Hepatocyte (in vitro differentiated cells): ENCODE measurements at places on chromosomes 11 and 22. TPM values are rescaled to one million over a fixed set of nuclear protein-coding genes. Genes with fewer than 3 reads are reported as not detected.

DNA sequence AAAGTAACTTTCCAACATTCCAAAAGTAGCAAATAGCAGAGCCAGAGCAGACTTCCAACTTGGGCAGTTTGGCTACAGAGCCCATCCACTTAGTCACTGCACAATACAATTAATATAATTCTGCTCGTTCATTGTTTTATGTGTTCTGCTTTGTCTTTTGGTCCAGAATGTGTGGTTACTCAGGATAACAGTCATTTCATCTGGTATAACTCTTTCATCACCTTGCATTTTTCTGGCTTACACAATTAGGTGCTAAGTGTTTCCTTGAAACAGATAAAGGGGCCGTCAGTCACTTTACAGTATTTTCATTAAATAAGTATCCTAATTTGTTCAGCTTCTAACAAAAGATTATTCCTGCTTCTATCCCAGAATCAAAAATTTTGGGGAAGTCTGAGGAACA lies 87.2 kb downstream of the LARGE2 start:
- no peaks in the 10 kb centered on the region for H3K4me1 ChIP-seq
- H3K36me3 ChIP-seq: no peaks in the 10 kb centered on the region

- no peaks in the 10 kb centered on the region for H3K27me3 ChIP-seq
- peaks cover 4% of the 10 kb centered on the region for H3K4me1 ChIP-seq
- H3K36me3 ChIP-seq: no peaks in the 10 kb centered on the region
- H3K27ac ChIP-seq: peak overlapping the region; percentile 49
- peak; percentile 65 for DNase-seq
Observed at GRCh38 chr11:120068114-120068573, 69.8 kb downstream of the TRIM29 start.

- H3K27me3 ChIP-seq: no peaks in the 10 kb centered on the region
- no peak overlapping the region for H3K4me3 ChIP-seq
Observed at GRCh38 chr11:76622493-76623094, 48.0 kb downstream of the LRRC32 start.

CD6 gene
- 0.03 and 0.08 TPM in 2 replicates for total RNA-seq

DNA sequence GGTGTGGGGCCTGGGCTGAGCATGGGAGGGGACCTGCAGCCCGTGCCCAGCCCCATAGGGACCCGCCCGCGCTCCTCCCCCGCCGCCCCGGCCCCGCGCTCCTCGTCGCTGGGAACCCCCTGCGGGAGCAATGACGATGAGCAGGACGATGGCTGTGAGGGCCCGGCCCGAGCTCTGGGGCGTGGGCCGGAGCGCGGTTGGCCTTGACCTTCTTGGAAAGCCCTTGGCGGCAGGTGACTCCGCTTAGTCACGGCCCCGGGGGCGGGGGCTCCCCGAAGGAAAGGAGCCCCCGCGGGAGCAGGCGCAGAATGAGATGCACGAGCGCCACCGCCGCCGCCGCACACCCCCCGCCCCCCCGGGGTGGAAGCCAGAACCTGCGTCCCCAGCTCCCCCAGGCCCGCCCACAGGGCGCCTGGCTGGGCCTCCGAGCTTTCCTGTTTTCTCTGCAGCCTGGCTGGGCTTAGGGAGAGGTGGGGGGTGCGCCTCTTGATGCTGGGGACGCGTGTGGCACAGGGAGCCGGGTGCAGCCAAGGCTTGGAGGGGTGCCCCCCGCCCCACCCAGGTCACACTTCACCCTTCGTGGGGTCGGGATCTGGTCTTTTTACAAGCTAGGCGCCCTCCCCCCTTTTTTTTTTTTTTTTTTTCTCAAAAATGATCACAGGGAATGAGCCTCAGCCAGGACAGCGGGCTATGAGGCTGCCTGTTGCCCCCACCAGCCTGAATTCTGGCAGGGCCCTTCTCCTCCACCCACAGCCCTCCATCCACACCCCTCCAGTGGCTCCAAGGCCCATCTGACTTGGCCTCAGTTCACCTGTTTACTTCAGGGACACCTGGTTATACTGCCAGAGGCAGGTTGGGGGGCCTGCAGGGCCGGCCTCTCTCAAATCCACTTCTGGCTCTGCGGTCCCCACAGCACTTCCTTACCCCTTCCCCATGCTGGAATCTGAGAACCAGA lies 17.9 kb downstream of the CRELD2 start:
- peak overlapping the region; percentile 73 for H3K27ac ChIP-seq
- no peaks in the 10 kb centered on the region for H3K27me3 ChIP-seq
- peak; percentile 96 for DNase-seq
- H3K4me1 ChIP-seq: peaks cover 22% of the 10 kb centered on the region
- no peak overlapping the region for H3K4me3 ChIP-seq
- H3K36me3 ChIP-seq: no peaks in the 10 kb centered on the region

DNA sequence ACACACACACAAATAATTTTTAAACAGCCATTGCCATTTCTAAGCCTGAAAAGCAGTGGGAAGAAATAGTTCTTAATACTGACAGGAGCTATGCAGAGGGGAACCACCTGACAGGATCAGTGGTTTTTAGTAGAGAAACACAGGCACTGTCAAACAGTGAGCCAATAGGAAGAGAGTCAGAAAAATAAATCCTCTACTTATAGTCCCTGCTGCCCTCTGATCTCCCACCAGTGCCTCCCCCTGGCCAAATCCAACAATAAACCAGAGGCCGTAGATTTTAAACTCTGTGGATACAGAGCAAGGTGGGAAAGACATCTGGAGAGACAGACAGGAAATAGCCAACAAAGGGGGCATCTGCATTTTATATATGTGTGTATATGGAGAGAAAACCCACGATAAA lies 7.9 kb upstream of the OR56B4 start:
- DNase-seq: no peak
- no peaks in the 10 kb centered on the region for H3K27me3 ChIP-seq
- no peaks in the 10 kb centered on the region for H3K4me1 ChIP-seq

GRCh38 chr22:44584256-44584902 lies 86.3 kb upstream of the RTL6 start:
- H3K4me3 ChIP-seq: no peak overlapping the region
- H3K36me3 ChIP-seq: no peaks in the 10 kb centered on the region
- H3K27ac ChIP-seq: no peak overlapping the region
- H3K27me3 ChIP-seq: no peaks in the 10 kb centered on the region
- H3K4me1 ChIP-seq: no peaks in the 10 kb centered on the region

CDC42BPG gene
- 6.5 and 8.4 TPM in 2 replicates for total RNA-seq

OR6T1 gene
- total RNA-seq: not detected in 2 replicates

TMPRSS5 gene
- 0.20 TPM in 1 of 2 replicates, not detected in the other for total RNA-seq

- H3K36me3 ChIP-seq: no peaks in the 10 kb centered on the region
- H3K27ac ChIP-seq: no peak overlapping the region
- DNase-seq: no peak
- H3K4me1 ChIP-seq: no peaks in the 10 kb centered on the region
- H3K27me3 ChIP-seq: no peaks in the 10 kb centered on the region
Observed at GRCh38 chr22:50162391-50162956, 8.1 kb upstream of the PANX2 start.

KCNK4 gene
- not detected in 2 replicates for total RNA-seq

DNA sequence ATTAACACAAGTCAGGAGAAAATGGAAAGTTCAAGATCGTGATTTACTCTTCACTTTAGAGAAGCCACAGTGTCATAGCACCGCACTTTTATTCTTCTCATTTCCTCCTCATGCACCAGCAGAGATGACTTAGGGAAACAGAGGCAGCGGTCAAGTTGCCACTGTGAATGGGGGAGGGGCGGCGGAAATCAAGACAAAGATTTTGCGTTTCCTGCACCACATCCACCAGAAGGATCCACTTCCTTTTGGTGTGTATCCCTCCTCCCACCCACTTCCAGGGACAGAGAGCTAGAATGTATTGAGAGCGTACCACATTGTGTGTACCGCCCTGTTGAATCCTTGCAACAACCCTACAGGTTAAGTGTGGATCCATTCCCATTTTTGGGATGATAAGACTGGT lies 21.8 kb downstream of the TSPAN18 start:
- no peaks in the 10 kb centered on the region for H3K27me3 ChIP-seq
- no peak overlapping the region for H3K27ac ChIP-seq
- DNase-seq: no peak
- H3K4me3 ChIP-seq: no peak overlapping the region

- H3K27ac ChIP-seq: no peak overlapping the region
- no peaks in the 10 kb centered on the region for H3K36me3 ChIP-seq
- DNase-seq: peak; percentile 26
- no peaks in the 10 kb centered on the region for H3K27me3 ChIP-seq
- H3K4me1 ChIP-seq: no peaks in the 10 kb centered on the region
- no peak overlapping the region for H3K4me3 ChIP-seq
Observed at GRCh38 chr22:34296461-34296860, 376.2 kb upstream of the LARGE1 start.

DNA sequence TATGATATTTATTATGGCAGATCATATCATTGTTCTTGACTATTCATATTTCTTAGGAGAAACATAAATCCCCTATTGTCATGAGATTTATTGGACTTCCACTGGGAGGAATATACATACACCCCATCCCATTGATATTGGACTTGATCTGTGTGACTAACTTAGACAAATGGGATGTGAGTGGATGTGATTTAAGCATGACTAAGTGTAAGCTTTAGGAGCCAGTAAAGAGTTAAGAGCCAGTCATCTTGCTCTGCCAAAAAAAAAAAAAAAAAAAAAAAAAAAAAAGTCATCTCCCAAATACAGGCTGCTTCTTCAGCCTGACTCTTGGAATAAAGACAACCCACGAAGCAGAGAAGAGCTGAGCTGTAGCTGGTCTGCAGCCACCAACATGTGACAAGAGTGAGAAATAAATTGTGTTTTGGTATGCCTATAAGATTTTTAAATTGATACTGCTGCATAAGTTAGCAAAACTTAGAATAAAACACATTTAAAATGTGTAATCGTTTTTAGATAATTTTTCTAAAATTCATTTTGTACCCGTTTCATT lies 595.0 kb upstream of the LRRC4C start:
- no peaks in the 10 kb centered on the region for H3K27me3 ChIP-seq
- no peak overlapping the region for H3K4me3 ChIP-seq
- DNase-seq: no peak

DNA sequence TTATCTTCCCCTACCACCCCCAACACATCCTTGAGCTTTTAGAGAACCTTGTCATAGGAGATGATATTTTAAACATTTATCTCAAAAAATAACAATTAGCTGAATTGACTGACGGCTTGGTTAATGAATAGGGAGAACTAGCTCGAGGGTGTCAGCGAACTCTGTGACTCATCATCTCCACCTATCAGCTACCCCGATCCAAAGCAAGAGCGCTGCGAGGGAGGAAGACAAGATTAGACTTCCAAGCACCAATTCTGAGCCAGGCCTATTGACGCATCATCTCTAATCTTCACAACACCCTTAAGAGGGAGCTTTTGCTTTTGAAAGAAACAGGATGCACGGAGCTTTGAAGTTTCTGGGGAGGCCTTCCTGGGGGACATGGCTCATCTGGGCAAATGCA lies 51.0 kb upstream of the GALNT18 start:
- no peaks in the 10 kb centered on the region for H3K4me1 ChIP-seq
- H3K27ac ChIP-seq: no peak overlapping the region
- no peaks in the 10 kb centered on the region for H3K27me3 ChIP-seq
- DNase-seq: no peak
- no peaks in the 10 kb centered on the region for H3K36me3 ChIP-seq

KCNQ1OT1 gene
- 6.6 and 7.9 TPM in 2 replicates for total RNA-seq

OR2AT4 gene
- total RNA-seq: 0.07 TPM in 1 of 2 replicates, not detected in the other

DNA sequence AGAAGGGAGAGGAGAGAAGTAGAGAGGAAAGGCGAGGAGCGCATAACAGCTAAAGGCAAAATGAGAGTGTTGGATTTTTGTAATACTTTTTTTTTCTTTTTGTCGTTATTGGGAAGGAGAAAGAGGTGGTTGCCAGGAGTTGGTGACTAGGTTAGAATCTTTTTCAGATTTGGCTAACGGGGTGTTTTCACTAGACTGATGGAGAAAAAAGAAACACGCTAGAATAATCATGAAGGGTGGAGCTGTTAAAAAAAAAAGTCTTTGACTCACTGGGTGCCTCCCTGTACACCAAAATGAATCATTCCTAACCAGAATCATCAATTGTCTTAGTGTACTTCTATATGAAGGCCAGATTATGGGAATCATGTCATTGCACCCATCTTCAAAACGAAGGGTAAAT lies 12.7 kb downstream of the BLID start:
- H3K36me3 ChIP-seq: no peaks in the 10 kb centered on the region
- no peaks in the 10 kb centered on the region for H3K4me1 ChIP-seq
- H3K27ac ChIP-seq: peak overlapping the region; percentile 92
- peaks cover 13% of the 10 kb centered on the region for H3K27me3 ChIP-seq
- H3K4me3 ChIP-seq: no peak overlapping the region

GRCh38 chr22:17982572-17983141 lies 41.7 kb downstream of the MICAL3 start:
- peak; percentile 39 for DNase-seq
- H3K4me1 ChIP-seq: peaks cover 14% of the 10 kb centered on the region
- H3K36me3 ChIP-seq: no peaks in the 10 kb centered on the region
- no peaks in the 10 kb centered on the region for H3K27me3 ChIP-seq
- no peak overlapping the region for H3K4me3 ChIP-seq

OR5P2 gene
- total RNA-seq: 0.20 TPM in 1 of 2 replicates, not detected in the other

- no peak for DNase-seq
- peaks cover 21% of the 10 kb centered on the region for H3K4me1 ChIP-seq
- no peak overlapping the region for H3K27ac ChIP-seq
- no peak overlapping the region for H3K4me3 ChIP-seq
- H3K27me3 ChIP-seq: no peaks in the 10 kb centered on the region
Observed at GRCh38 chr11:1935156-1936071, 11.7 kb upstream of the MRPL23 start.

DNA sequence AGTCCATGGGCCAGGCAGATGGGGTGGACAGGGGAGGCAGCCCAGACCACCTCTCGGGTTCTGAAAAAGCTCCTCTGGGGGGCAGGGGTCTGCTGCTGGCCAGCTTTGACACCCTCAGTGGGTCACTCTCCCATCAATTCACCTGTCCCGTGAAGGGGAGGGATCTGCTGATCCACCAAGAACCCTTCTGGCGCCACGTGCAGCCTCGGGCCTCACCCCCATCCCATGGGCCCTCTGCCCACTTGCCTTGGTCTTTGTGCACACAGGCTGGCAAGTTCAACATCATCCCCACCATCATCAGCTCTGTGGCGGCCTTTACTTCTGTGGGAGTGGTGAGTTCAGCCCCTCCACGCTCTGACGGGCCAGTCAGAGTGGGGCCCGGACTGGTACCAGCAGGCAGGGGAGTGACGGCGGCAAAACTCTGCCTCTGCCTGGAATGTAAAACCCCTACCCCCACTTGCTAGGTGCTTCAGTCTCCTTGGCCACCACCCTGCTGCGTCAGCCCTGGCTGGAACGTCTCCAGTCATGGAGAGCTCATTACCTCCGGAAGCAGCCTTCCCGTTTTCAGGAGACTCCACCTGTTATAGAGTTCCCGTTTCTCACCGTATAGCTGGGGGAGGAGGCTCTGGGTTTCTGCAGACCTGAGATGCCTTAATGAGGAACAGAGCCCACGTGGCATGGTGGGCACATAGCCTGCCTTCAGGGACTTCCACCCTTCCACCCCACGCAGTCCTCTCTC lies 12.7 kb downstream of the PRG3 start:
- H3K27ac ChIP-seq: no peak overlapping the region
- no peak overlapping the region for H3K4me3 ChIP-seq
- no peaks in the 10 kb centered on the region for H3K4me1 ChIP-seq
- H3K27me3 ChIP-seq: no peaks in the 10 kb centered on the region
- no peak for DNase-seq
